ENCODE measurements at places on chromosomes 1 and 21.
A peak's percentile ranks its signal among the peaks of the same experiment; 100 is the strongest.

DNA sequence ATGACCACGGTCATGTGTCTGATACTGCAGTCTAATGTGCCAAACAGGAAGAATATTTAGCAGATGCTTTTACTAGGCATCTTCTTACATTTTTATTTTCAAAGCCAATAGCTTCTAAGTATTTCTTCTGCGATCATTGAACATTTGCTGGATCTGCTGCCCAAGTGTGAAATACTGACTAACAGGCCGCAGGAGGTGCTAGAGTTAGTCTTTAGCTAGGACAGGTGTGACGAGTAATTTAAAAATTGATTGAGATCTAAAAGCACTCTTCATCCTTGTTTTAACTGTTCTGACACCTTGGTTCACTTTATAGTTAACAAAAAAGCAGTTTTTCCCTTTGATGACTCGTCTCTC lies 748 bp upstream of the FAM78B start:
- DNase-seq, result no peak

DNA sequence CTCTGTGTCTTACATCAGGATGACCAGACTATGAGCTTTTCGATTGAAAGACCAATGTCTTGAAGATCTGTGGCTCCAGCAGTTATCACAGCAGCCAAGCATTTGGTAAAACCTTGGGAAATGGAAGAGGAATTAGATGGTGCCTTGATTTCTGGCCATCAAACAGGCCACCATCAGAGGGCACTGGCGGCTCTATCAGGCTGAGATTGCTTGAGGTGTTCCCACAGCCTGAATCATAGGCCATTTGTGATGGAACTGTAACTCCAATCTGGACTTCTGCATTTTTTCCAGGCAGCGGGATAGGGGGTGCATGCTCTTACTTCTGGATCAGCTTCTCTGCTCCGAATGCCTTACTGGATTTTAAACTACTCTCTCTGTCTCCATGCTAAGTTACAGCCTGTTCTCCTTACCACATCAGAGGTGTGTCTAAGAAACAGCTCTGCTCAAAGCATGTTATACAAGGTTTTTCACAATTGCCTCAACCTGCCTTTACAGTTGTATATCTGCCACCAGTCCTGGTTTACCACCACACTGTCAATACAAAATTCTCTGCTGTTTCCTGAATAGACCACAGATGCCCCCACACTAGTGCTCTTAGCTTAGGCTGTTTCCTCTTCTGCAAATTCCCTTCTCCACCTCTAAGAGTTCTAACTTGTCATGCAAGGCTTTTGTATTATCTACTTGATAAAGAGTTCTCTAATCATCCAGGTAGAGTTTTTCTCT lies 180.9 kb downstream of the PTGER3 start:
- DNase-seq, result no peak

DNA sequence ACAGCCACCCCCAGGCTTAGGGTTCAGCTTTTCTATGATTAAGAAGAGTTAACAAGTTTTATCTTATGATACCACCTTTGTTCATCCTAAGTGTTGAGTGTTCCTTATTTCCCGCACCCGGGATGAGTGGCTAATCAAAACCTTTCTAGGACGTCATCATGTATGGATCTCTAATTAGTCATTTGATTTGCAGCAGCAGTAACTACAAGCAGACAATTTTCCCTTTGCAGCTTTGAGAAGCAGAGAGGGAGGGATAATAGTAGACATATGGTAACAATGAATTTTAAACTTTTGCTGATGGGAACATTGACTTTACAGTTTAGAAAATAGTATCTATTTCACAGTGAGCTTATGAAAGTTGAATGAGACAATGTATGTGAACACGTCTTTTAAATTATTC lies 30.8 kb upstream of the SLC35F3 start:
- no peak for DNase-seq

DNA sequence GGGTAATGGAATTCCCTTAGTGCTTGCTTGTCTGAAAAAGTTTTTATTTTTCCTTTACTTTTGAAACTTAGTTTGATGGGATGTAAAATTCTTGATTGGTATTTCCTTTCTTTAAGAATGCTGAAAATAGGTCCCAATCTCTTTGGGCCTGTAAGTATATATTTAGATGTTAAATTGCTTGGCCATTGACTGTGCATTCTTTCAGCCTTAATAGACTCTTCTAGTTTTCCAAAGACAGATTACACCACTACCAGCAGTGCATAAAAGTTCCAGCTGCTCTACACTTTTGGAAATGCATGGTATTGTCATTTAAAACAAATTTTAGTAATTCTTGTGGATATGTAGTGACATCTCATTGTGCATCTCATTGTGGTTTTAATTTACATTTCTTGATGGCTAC lies 464.8 kb upstream of the USP24 start:
- no peak for DNase-seq

DNA sequence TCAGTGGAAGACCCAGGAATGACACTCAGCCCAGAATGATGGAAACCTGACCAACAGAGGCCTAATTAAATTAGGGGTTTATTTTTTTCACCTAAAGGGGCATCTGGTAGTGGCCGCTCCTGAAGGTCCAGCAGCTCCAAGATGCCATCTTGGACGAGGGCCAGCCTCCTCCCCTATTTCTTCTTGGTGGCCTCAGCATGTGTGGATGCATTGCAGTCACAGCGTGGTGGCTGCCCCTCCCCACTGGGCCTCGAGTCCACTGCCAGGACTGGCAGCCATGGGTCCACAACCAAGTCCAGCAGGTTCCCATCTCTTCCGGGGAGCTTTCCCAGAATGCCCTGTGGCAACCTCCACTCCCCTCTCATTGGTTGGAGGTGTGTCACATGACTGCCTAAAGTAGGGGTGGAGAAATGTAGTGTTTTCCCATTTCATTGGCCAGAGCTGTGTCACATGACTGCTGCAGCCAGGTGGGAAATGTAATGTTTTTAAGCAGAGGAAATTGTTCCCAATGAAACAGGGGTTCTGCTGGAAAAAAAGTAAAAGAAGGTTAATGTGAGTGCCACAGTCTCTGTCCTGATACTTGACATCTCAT lies 628.2 kb downstream of the PTPRU start:
- no peak for DNase-seq

- peak; percentile 25 for DNase-seq
These were observed 334.2 kb downstream of the NTNG1 start for GRCh38 chr1:107474877-107475612.

DNA sequence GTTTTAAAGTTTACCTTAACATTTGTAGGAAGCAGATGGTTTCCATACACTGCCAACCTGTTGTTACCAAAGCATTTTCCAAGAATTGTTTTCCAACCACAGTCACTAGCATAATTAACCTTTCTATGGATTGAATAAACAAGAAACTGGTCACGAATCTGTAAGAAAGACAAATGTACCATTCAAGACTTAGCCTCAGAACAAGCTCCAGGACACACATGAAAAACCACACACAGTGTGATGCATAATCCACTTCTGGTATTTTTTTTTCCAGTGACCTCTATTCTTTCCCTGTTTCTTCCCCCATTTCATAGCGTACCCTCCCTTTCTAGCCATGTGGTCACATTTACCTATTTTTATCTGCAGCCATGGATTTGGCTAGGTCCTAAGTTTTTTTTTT lies 29.6 kb upstream of the C1orf87 start:
- no peak for DNase-seq

DNA sequence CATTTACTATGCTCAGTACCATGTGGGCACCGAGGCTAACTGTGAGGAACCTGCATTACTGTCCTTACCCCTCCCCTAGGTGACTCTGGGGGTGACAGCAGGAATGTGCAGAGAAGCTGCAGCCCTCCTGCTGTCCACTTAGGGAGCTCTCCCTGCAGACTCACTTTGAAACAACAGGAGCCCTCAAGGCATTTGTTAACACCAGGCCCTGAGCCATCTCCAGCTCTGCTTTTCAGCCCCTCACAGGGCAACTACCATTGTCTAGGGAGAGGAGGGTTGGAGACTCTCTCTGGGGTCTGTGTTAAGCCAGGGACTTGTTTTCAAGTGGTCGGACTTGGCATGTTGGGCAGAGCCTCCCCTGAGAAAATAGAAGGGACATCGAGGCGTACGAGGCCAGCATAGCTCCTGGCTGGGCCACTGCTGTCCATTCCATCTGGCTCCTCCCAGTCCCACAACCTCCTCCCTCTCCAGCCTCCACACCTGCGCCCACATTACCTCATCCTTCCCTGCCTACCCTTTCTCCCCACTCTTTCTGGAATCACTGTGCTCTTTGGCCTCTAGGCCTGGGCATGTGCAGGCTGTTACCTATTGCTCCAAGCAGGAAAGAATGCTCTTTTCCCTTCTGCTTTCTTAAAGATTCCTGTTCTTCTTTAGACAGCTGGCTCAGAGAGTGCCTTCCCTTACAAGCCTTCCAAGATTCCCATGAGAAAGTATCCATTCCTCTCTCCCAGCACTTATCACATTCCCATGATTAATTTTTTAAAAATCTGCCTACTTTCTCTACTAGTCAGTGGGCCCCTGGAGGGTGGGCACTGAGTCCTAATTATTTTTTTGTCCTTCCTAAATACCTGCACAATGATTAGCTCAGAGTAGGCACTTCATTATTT lies 102.7 kb upstream of the GCLM start:
- no peak for DNase-seq

DNA sequence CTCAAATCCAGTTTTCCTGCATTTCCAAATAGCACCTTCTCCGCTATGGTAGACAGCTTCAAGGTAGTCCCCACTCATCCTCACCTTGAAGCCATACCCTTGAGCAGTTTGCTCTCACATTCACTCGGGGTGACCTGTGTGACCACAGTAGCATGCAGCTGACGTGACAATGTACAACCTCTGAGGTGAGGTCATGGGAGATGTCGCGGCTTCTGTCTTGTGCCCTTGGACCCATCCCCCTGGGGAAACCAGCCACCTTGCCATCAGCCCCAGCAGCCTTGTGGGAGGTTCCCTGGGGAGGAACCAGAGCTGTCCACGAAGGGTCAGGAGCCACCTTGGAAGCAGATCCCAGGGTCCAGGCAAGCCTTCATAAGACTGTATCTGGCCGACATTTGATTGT lies 38.3 kb upstream of the DUSP10 start:
- DNase-seq, result no peak

DNA sequence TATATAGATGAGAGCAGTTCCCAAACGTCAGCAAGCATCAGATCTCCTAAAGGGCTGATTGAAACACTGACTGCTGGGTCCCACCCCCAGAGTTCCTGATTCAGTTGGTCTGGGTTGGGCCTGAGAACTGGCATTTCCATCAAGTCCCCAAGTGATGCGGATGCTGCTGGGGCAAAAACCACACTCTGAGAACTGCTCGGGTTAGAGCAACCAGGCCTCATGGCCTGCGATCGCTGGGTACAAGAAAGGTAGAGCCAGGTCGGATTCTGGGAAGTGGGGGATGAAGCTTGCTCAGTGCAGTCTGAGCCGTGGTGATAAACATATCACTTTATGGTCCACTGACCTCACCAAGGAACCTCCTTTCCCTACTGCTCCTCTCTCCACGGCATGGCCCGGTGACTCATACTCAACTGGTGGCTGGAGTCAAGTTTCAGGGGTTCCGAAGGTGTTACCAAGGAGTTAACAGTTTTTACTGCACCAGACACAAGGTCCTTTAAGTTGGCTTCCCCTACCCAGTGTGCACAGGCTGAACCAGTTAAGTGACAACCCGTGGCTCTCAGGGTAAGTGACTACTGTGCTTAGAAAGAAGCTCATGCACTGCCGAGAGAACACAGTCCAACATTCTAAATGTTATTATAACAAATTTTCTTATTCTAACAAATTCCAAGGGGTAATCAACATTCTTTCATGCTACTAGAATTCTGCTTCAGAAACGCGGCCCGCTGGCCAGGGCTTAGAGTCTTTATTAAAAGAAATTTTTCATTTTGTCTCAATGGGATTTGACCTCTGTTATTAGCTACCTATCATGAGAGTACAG lies 153.5 kb downstream of the TGFBR3 start:
- DNase-seq, result no peak

- no peak for DNase-seq
These were observed 69.9 kb upstream of the USP25 start for GRCh38 chr21:15659753-15660422.

DNA sequence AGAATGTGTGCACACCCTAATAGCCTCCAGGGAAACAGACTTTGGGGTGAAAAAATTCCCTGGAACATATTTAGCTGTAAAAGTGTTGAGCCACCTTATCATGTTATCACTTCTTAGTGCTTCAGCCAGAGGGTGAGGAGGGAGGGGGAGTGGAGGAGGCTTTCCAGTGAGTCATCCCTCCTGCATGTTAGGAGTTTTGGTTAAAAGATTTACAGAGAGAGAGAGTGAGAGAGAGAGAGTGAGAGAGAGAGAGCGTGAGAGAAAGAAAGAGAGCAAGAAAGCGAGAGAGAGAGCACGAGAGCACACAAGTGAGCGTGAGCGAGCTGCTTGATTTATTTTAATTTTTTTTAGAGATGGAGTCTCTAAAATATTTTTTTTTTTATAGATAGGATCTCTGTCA lies 13.5 kb upstream of the CACNA1E start:
- no peak for DNase-seq

- no peak for DNase-seq
These were observed 738.0 kb downstream of the PTPRU start for GRCh38 chr1:29974316-29974724.

- DNase-seq, result no peak
These were observed 97.7 kb upstream of the IFFO2 start for GRCh38 chr1:19054216-19054615.

- DNase-seq, result no peak
These were observed 48.8 kb downstream of the H3-3A start for GRCh38 chr1:226111098-226111882.

GRCh38 chr1:212648431-212648830 lies 39.9 kb downstream of the ATF3 start:
- DNase-seq, result no peak

GRCh38 chr1:224922404-224923164 lies 6.9 kb upstream of the DNAH14 start:
- peak; percentile 63 for DNase-seq

DNA sequence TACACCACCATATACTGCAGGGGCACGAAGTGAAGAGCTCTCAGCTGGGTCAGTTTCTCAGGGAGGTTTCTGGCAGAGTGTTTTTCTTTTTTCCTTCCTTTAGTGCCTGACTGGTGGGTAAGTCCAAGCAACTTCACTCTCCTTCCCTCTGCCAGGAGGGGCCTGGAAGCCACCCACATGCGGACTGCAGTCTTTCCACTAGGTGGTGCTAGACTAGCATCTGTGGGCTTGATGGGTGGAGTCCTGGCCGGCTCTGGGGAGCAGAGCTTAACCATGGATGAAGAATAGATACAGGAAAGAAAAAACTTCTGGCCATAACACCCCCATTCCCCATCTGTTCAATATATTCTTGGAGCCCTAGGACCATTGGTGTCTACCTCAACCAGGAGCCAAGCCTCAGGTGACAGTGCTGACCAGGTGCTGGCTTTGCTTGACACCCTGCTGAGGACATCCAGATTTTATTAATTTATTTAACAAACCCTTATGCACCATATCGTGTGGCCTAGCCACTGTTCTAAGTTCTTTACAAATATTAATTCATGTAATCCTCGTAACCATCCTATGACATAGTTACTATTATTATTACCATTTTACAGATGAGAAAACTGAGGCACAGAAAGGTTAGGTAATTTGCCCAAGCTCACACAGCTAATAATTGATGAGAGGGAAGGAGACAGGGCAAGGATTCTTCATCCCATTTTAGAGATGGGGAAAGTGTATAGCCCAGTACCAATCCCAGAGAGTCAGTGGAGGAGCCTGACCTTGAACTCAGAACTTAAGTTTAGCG lies 126.7 kb upstream of the CSF3R start:
- DNase-seq, result peak; percentile 80

Measured in GM13976 (cell line).